Smooth muscle cell of the pulmonary artery (primary cell): ENCODE measurements at places on chromosomes 1 and 21. TPM values are rescaled to one million over a fixed set of nuclear protein-coding genes. Genes with fewer than 3 reads are reported as not detected.

ANKRD34A gene
- total RNA-seq, result 0.98 and 1.2 TPM in 2 replicates

RXFP4 gene
- total RNA-seq, result 0.07 TPM in 1 of 2 replicates, not detected in the other

SLC41A1 gene
- 36.4 and 39.6 TPM in 2 replicates for total RNA-seq

PPIE gene
- total RNA-seq, result 26.9 and 28.2 TPM in 2 replicates

HS2ST1 gene
- total RNA-seq, result 30.6 and 34.8 TPM in 2 replicates

INAVA gene
- 0.03 and 0.07 TPM in 2 replicates for total RNA-seq

PTGS2 gene
- 59.8 and 148 TPM in 2 replicates for total RNA-seq

MTARC2 gene
- 5.3 and 10.5 TPM in 2 replicates for total RNA-seq

AADACL4 gene
- total RNA-seq, result not detected in 2 replicates

CDK11B gene
- total RNA-seq, result 8.6 and 10.7 TPM in 2 replicates

PRKAA2 gene
- total RNA-seq, result 4.4 and 9.8 TPM in 2 replicates

ANKRD45 gene
- total RNA-seq, result 0.07 TPM in 1 of 2 replicates, not detected in the other

SERPINC1 gene
- total RNA-seq, result 0.07 TPM in 1 of 2 replicates, not detected in the other

EFNA1 gene
- 1.0 and 3.7 TPM in 2 replicates for total RNA-seq

GPR157 gene
- total RNA-seq, result 3.8 and 4.3 TPM in 2 replicates

DISP3 gene
- not detected in 2 replicates for total RNA-seq

SLAMF9 gene
- 0.26 and 0.59 TPM in 2 replicates for total RNA-seq

B4GALT3 gene
- total RNA-seq, result 32.5 and 45.2 TPM in 2 replicates

INSRR gene
- total RNA-seq, result under 0.01 TPM in 1 of 2 replicates, not detected in the other

SPATA21 gene
- total RNA-seq, result not detected in 2 replicates

ANGPTL3 gene
- total RNA-seq, result not detected in 2 replicates

OTUD3 gene
- 5.1 and 7.7 TPM in 2 replicates for total RNA-seq

CELA3A gene
- total RNA-seq, result not detected in 2 replicates

TFAP2E gene
- 0.13 and 0.33 TPM in 2 replicates for total RNA-seq

ADAMTS5 gene
- total RNA-seq, result 2.1 and 14.7 TPM in 2 replicates

TMOD4 gene
- not detected in 2 replicates for total RNA-seq

CELA2A gene
- total RNA-seq, result 0.20 TPM in 1 of 2 replicates, not detected in the other

GBP6 gene
- total RNA-seq, result not detected in 2 replicates

E2F2 gene
- total RNA-seq, result 0.13 and 0.39 TPM in 2 replicates

TCEA3 gene
- total RNA-seq, result 18.0 and 20.0 TPM in 2 replicates

DTL gene
- 2.0 and 6.3 TPM in 2 replicates for total RNA-seq

ITLN2 gene
- total RNA-seq, result 0.52 and 0.69 TPM in 2 replicates

SRSF10 gene
- 60.0 and 72.1 TPM in 2 replicates for total RNA-seq

C1orf141 gene
- not detected in 2 replicates for total RNA-seq

SERINC2 gene
- 4.0 and 13.4 TPM in 2 replicates for total RNA-seq

LENEP gene
- total RNA-seq, result 0.33 TPM in 1 of 2 replicates, not detected in the other

CD53 gene
- total RNA-seq, result not detected in 2 replicates

LCE1D gene
- not detected in 2 replicates for total RNA-seq

STIL gene
- 1.9 and 4.0 TPM in 2 replicates for total RNA-seq

S100A8 gene
- total RNA-seq, result not detected in 2 replicates

TP73 gene
- 0.07 TPM in 1 of 2 replicates, not detected in the other for total RNA-seq

GUCA2A gene
- not detected in 2 replicates for total RNA-seq

PRAMEF9 gene
- total RNA-seq, result not detected in 2 replicates

PADI3 gene
- not detected in 2 replicates for total RNA-seq

ETNK2 gene
- total RNA-seq, result 0.78 and 1.5 TPM in 2 replicates

TNFRSF4 gene
- 0.17 TPM in 1 of 2 replicates, not detected in the other for total RNA-seq

FAM110D gene
- not detected in 2 replicates for total RNA-seq

HSD3B2 gene
- not detected in 2 replicates for total RNA-seq

MT1HL1 gene
- total RNA-seq, result not detected in 2 replicates

RFX5 gene
- total RNA-seq, result 29.0 and 31.7 TPM in 2 replicates

GOLT1A gene
- total RNA-seq, result not detected in 2 replicates

MROH7 gene
- total RNA-seq, result 0.39 and 0.73 TPM in 2 replicates

APOBEC4 gene
- total RNA-seq, result not detected in 2 replicates

CLCA4 gene
- not detected in 2 replicates for total RNA-seq

RAB25 gene
- total RNA-seq, result not detected in 2 replicates

GSTM4 gene
- total RNA-seq, result 7.8 and 12.9 TPM in 2 replicates

HSD3B1 gene
- not detected in 2 replicates for total RNA-seq

HES5 gene
- total RNA-seq, result not detected in 2 replicates

UTS2 gene
- total RNA-seq, result not detected in 2 replicates

C1orf87 gene
- not detected in 2 replicates for total RNA-seq
